HepG2 (cell line): ENCODE measurements at places on chromosomes 3 and 15. TPM values are rescaled to one million over a fixed set of nuclear protein-coding genes. Genes with fewer than 3 reads are reported as not detected.

The SI gene
- total RNA-seq: not detected in 2 replicates

The HRG gene
- 0.11 TPM in 1 of 2 replicates, not detected in the other for total RNA-seq

The TLE3 gene
- 11.9 TPM in 2 replicates for total RNA-seq

The ZBTB47 gene
- total RNA-seq: 1.4 and 3.1 TPM in 2 replicates

DNA sequence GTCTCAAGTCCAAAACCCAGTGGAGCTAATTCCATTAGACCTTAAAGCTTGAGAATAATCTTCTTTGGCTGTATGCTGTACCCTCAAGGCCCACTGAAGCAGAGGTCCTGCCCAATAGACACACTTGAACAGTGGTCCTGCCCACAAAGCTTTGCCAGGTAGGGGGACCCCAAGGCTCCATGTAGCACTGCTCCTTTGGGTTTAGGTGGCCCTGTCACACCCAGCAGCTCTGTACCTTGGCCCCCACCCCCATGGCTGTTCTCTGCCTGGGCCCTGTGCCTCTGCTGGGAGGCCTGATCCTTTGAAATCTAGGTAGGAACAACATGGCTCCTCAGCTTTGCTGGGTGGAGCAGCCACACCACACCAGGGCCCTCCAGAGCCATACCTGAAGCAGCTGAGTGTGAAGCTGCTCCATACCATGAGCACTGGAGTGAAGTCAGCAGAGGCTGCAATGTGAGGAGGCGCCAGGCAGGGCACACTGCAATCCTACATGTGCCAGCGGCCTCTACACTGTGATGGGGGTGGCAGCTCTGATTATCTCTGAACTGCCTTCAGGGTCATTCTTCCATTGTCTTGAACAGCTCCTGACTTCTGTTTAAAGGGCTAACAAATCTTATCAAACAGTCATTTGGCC lies 188.0 kb upstream of the CCDC54 start:
- no peak for DNase-seq
